ENCODE measurements at places on chromosomes 5 and 9.

DNA sequence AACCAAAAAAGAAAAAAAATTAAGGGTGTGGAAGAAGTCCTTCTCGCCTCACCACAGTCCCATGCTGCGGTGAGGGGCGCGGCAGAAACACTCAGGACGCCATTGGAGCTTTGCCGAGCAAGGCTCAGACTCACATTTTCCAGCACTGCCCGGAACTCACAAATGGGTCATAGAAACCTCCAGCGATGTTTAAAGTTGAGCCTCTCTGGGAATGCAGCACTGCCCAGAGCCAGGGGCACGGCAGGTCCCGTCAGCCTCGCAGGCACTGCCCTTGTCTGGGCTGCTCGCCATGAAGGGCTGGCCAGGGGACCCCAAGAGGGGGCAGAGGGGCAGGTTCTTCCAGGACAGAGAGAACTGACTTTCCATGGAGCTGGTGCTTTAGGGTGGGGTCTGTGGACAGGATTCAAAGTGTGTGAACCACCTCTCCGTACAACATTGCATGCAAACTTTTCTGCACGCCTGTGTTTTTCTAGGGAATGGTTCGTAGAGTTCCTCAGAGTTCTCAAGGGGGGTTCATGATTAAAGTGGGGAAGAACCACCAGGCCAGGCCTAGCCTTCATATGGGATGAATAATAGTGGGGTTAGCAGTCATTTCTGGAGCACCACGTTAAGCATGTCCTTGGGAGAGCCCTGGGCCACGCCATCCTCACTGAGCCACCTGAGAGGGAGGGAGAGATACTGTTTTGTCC is 38.4 kb downstream of the PRRX2 start:
- no peak for DNase-seq

- no peak for DNase-seq
Measured at GRCh38 chr5:158414780-158415179, 555.8 kb upstream of the CLINT1 start.

DNA sequence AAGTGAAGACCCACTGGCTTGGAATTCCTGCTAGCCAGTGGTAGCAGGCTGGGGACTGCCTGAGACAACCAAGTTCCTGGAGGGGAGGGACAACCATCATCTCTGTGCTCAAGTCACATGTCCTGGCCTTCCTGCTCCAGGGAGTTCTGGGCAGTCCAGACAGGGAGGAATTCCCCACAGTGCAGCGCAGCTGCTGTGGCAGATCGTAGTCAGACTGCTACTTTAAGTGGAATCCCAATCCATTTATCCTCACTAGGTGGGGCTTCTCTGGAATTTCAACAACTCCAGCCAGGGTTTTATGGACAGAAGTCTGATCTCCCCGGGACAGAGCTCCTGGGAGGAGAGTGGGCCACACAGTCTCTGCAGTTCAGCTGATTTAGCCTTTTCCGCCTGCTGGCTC is 20.9 kb upstream of the OR5C1 start:
- DNase-seq, result no peak

- no peak for DNase-seq
Measured at GRCh38 chr9:87122947-87123685, 175.8 kb upstream of the GAS1 start.

GRCh38 chr5:158739951-158740757 is 359.6 kb downstream of the EBF1 start:
- DNase-seq, result no peak

DNA sequence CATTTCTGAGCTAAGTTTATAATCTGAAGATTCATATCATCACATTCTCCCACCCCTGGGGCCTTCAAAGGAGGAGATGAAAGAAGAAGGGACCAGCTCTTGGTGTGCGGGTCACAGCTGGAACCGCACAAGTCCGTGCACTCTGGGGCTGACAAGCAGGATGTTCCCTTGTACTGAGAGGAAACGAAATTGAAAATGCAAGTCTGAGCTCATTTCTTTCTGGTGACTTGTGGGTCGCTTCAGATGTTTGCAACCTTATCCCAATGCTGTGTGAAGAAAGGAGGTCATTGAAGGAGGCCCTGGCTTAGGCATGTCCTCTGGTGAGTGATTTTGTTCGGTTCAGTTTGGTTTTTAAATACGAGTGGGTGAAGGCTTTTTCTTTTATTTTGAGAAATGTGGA is 59.6 kb downstream of the C9orf152 start:
- no peak for DNase-seq

DNA sequence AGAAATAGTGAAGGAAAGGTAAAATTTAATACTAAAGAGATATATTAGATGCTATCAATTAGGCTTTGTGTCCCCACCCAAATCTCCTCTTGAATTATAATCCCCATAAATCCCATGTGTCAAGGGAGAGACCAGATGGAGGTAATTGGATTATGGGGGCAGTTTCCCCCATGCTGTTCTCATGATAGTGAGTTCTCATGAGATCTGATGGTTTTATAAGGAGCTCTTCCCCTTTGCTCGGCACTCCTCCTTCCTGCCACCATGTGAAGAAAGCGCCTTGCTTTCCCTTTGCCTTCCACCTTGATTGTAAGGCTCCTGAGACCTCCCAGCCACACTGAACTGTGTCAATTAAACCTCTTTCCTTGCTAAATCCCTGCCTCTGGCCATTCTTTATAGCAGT is 697.0 kb upstream of the RGMB start:
- DNase-seq, result no peak

DNA sequence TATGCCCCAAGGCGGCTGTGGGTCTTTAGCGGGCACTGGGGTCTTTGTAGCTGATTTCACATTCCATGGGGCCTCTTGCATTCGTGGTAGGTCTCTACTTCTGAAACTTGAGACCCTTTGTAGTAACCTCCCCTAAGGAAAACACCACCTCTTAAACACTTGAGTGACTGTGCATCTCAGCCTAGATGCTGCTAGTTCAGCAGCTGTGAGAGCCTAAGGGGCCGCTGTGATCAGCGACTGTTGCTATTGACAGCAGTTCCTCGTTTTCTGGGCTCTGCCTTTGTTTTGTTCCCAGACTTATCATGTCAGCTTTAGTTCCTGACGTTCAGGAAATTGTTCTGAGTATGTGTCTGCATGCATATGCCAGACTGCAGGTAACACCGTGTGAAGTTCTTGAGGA is 171.2 kb downstream of the HSPA4 start:
- DNase-seq, result no peak

GRCh38 chr5:143396353-143396940 is 7.0 kb downstream of the NR3C1 start:
- no peak for DNase-seq

DNA sequence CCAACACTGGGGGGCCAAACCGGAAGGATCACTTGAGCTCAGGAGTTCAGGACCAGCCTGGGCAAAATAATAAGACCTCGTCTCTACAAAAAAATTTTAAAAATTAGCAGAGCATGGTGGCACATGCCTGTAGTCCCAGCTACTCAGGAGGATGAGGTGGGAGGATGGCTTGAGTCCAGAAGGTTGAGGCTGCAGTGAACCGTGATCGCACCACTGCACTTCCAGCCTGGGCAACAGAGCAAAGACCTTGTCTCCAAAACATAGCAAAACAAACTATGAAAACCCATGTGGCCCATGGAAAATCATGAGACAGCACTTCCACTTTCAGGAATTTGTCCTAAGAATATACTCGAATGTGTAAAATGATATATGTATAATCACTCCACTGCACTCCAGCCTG is 6.1 kb downstream of the SETX start:
- no peak for DNase-seq

GRCh38 chr5:8647111-8647510 is 778.2 kb downstream of the MTRR start:
- DNase-seq, result no peak

Measured in T-helper 22 cell (primary cell).